ENCODE measurements at places on chromosomes 7 and 10.

GRCh38 chr7:44980393-44981034 is 1.7 kb upstream of the MYO1G start:
- DNase-seq = peak; percentile 54

- no peak for DNase-seq
These were observed 30.1 kb downstream of the DENND2A start for GRCh38 chr7:140610204-140611165.

- no peak for DNase-seq
These were observed 895.7 kb downstream of the XPNPEP1 start for GRCh38 chr10:109027534-109028185.

- no peak for DNase-seq
These were observed 62.9 kb upstream of the PRR15 start for GRCh38 chr7:29500719-29501118.

- DNase-seq = no peak
These were observed 221.6 kb downstream of the DGKI start for GRCh38 chr7:137625197-137625596.

DNA sequence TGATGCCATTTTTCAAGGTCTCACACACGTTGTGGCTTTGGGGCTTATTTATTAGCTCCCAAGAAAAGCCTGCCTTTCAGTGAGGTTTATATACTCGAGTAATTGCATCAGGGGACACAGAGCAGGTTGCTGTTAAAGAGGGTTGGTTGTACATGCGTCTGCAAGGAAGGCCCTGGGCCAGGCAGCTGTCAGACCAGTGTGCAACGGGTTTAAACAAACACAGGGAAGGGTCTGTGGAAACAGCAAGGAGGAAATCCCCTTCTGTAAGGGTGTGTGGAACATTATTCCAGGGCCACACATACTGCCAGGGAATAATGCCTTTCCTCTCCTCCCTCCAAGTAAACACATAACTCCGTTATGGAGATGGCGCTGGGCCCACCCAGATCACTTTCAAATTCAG is 1.7 kb upstream of the CHST15 start:
- no peak for DNase-seq

GRCh38 chr10:49318755-49319154 is 19.8 kb downstream of the C10orf71 start:
- no peak for DNase-seq

DNA sequence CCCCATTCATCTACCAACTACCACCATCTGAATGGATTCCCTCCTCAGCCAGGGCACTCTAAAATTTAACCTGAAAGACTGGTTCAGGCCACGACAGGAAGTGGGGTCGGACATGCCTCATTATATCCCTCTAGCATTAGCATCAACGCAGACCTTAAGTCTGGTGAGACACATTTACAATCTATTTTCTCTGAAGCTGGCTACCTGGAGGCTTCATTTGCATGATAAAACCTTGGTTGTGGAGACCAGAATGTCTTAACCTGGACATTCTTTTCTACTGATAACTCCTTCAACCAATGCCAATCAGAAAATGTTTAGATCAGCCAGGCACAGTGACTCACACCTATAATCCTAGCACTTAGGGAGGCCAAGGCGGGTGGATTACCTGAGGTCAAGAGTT is 42.3 kb downstream of the SVOPL start:
- no peak for DNase-seq

DNA sequence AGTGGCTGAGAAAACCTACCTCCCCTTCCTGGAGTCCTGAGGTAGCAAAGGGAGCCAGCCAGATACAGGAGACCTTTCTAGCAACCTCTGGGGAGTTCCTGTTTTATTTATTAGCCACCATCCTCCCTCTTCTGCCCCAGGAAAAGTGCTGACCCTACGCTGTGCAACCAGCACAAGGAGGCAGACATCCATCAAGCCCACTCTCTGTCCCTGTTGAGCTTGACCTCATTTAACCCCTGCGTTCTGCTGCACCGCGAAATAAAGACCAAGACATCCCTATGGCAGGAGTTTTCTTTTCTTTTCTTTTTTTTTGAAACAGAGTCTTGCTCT is 25.3 kb upstream of the ANKRD2 start:
- no peak for DNase-seq

- DNase-seq = no peak
These were observed 22.2 kb downstream of the ENTPD7 start for GRCh38 chr10:99681553-99681952.

- no peak for DNase-seq
These were observed 89.2 kb downstream of the ADCY1 start for GRCh38 chr7:45663167-45663921.

- DNase-seq = no peak
These were observed 27.3 kb downstream of the SH3PXD2A start for GRCh38 chr10:103828107-103828506.

DNA sequence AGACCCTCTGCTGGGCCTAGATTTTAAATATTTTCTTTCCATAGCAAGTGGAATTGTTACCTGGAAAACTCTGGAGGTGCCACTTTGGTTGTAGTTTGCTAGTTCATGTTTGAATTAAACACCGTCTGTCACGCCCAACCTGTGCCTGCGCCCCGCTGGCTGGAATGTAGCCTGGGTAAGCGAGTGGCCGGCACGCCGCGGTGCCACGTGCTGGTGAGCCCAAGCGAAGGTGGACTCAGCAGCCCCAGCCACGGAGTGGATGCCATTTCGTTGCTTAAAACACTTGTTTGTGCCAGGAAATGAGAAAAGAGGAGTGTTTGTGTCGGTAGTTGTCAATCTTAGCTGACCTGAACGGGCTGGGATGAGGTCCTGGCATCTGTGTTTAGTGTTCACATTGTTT is 2.7 kb downstream of the GET4 start:
- no peak for DNase-seq
